ENCODE measurements at places on chromosomes 11 and 22.

GRCh38 chr11:72525466-72525865 is 91.1 kb upstream of the CLPB start:
- no peak for DNase-seq

DNA sequence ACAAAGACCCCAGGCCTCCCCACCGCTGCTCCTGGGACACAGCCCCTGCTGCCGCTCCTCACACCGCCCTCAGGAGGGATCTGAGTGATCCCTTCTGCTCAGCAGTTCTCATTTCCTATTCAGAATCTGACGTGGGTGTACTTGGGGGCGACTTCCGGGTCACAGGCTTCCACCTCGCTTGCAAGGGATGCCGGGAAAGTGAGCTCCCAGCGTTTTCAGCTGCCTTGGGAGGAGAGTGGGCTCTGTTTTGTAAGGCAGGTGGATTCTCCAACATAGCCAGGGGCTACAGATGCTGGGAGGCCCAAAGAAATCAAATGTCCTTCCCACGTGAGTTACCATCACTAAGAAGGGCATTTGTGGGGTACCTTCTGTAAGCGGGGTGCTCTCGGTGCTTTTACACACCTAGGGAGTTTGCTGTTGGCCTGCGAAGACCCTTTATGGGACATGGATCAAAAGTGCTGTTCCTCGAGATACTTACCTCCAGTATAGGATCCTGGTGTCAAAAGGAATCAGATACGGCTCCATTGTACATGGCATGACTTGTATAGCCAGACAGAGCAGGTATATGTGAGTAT is 9.7 kb upstream of the LRRC10B start:
- DNase-seq, result no peak

GRCh38 chr11:2553198-2553597 is 108.4 kb downstream of the KCNQ1 start:
- DNase-seq, result no peak

DNA sequence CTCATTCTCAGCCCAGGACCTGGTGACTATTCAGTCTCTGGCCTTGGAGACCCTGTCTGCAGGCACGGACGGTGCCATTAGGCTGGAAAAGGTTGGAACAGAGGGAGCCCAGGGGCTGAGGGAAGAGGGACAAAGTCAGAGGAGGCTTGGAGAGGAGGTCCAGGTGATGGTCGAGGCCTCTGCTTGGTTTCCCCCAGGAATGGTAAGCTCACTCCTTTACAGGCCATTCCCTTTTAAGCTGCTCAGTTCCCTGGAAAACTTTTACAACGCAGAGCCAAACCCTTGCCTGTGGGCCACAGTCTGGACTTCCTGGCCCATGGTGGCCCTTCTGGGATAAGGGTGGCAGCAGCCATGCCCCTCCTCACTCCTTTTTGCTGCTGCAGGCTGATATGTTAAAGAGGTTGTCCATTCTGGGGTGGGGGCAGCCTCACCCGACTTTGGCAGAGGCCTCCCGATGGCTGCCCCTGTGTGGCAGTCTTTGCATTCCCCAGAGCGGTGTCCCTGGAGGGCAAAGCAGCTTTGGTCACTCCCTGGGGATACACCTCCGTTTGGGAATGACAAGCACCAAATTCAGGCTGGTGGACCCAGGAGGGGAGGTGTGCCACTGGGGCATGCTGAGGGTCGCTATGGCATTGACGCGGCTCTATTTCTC is 34.0 kb upstream of the RFPL3 start:
- no peak for DNase-seq

GRCh38 chr11:60914633-60915247 is 782 bp downstream of the TMEM109 start:
- no peak for DNase-seq

GRCh38 chr22:40420341-40421081 is 50.1 kb downstream of the SGSM3 start:
- DNase-seq, result no peak

- DNase-seq, result no peak
These were observed 95.6 kb downstream of the AMBRA1 start for GRCh38 chr11:46498179-46498578.

GRCh38 chr11:114179234-114179941 is 116.8 kb upstream of the NNMT start:
- DNase-seq, result peak; percentile 40

GRCh38 chr22:41394012-41394356 is 12.2 kb downstream of the TEF start:
- no peak for DNase-seq

DNA sequence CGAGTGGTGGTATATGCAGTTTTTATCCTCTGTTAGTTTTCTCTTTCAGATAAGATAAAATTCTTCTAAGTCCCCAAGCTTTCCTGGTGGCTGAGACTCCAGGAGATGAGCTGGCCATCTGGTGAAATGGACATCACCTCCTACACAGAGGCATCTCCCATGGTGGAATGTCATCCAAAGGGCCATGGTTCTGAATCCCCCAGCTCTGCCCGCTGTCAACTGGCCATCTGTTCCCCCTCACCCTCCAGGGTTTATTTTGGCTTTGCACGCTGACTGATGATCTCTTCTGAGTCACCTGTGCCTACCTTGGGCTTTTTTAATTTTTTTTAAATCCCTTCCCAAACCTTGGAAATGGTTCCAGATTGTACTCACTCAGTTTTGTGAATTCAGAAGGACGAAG is 142.2 kb downstream of the HIPK3 start:
- no peak for DNase-seq

DNA sequence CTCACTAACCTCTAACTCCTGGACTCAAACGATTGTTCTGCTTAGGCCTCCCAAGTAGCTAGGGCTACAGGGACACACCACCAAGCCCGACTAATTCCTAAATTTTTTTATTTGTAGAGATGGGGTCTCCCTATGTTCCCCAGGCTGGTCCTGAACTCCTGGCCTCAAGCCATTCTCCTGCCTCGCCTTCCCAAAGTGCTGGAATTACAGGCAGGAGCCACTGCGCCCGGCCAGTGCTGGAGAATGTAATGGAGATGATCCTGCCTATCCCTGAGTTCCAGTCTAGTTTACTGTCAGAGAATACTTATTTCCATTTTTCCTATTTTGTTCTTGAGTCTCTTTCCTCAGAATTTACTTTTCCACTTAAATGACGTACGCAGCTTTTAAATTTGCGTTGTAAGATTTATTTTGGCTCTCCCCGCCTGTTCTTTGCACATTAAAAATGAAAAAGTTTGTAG is at the start of gene CHEK1:
CHEK1 (plus strand) TSS at position 408 of the 458 bp plus-strand sequence. CDS start 1,606 bp downstream, outside the sequence.
- no peak for DNase-seq

Data from GF-D8 (cell line).